ENCODE measurements at places on chromosomes 1 and 21.

DNA sequence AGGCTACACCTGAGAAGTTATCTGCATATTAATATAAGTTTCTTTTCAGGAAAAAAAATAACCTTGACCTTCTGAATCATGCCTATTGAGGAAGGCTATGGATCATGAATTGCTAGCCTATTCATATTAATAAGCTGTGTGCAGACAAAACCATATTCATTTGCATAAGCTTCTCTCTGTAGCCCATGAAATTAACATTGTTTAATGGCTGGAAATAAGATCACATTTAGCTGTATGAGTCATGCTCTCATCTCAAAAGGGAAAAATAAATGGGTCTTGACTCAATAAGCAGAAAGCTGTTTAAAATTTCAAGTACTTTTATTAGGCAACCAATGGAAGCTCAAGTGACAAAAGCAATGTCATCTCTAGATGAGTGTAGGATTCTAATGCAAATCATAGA lies 330.0 kb upstream of the DEPDC1 start:
- no peak for DNase-seq

DNA sequence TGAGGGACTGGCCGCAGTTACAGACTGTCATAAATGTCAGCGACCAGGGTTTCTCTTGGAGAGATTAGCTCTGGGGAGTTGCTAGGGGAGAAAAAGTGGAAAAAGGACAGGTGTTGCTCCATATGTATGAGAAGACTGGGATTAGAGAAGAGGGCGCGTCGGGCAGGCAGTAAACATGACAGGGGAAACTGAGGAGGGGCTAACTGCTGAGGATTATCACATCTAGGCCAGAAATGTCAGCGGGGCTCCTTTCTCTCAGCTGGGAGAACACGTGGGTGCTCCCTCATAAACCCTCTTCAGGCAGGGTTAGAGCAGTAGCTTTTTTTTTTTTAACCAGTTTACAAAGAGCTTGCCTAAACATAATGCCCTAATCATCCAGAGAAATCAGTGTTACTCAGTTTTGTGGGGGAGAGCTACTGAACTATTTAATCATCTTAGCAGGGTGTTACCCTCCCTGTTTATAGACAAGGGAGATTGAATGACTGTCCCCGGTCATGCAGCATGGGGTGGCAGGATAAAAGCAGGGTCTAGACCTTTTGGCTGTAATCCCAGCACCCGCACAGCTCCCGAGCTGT lies 35.2 kb downstream of the ELAPOR1 start:
- no peak for DNase-seq

DNA sequence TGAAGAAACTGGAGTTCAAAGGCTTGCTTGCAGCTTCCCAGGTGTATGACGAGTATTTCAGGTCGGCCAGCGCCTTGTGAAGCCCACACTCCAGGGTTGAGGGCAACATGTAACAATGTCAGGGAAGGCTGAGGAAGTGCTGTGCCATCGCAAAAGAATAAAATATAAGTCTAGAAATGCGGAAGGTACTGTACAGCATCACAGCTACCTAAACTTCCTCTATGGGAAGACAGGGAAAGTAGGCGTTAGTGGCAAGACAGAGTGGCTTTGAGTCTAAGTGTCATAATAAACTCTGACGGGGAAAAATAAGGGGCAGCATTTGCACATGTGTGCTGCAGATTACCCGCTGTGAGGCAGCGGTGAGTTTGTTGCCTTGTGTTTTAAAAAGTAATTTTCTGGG lies 28.9 kb downstream of the DOP1B start:
- DNase-seq: no peak

- DNase-seq: peak; percentile 45
These were observed 7.3 kb upstream of the AMIGO1 start for GRCh38 chr1:109516872-109517271.

- peak; percentile 46 for DNase-seq
These were observed 319.0 kb downstream of the HHAT start for GRCh38 chr1:210647406-210648333.

- DNase-seq: peak; percentile 87
These were observed 24.5 kb upstream of the KIRREL1 start for GRCh38 chr1:157968946-157969345.

- no peak for DNase-seq
These were observed 4.3 kb downstream of the RUSC1 start for GRCh38 chr1:155324717-155325602.

DNA sequence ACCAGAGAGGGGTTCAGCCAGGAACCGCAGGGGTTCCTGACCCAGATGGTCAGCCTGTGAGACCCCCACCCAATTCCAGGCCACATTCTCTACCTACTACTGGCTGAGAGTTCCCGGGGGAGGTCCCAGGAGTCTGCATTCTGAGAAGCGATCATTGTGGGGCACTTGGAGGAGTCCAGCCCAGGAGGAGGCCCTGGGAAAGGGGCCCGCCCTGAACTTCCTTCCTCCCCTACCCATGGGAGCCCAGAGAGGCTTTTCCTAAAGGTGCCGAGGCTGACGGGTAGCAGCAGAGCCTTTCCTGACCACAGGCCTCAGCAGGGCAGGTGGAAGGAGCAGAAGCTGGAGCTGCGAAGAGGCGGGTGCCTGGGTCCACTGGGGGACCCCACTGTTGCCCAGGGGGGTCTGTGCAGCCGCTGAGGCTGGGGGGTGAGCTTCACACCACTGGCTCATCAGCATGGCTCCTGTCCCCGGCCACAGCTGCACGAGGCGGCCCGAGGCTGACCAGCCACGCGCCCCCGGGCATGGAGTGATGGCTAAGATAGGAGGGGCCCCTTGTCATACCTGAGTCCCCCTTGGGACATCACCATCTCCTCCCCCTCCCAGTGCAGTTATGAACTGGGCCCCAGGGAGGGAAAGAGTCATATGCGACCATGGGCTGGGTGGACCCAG lies 127.7 kb downstream of the PRDM16 start:
- DNase-seq: no peak

GRCh38 chr1:210598135-210598652 lies 269.5 kb downstream of the HHAT start:
- peak; percentile 93 for DNase-seq

- DNase-seq: no peak
These were observed 195.9 kb downstream of the CYYR1 start for GRCh38 chr21:26377111-26377694.

DNA sequence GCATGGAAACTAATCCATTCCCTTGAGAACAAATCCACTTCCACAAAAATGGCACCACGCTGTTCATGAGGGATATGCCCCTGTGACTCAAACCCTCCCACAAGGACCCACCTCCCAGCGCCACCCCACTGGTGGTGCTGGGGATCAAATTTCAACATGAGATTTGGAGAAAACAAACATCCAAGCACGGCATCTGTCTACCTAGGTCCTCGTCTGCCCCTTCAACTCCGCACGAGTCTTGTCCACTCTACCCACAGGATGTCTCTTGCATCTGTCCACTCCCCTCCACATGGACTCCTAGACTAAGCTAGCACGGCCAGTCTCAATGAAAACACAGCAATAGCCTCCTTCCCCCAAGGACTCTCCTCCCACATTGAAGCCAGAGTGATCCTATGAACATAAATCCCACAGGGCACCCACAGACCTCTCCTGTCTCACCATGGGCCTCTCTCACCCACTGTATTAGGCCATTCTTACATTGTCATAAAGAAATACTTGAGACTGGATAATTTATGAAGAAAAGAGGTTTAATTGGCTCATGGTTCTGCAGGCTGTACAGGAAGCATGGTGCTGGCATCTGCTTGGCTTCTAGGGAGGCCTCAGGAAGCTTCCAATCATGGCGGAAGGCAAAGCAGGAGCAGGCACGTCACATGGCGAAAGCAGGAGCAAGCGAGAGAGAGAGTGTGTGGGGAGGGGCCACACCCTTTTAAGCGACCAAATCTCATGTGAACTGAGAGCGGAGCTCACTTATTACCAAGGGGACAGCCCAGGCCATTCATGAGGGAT lies 101.4 kb downstream of the TOMM20 start:
- no peak for DNase-seq

DNA sequence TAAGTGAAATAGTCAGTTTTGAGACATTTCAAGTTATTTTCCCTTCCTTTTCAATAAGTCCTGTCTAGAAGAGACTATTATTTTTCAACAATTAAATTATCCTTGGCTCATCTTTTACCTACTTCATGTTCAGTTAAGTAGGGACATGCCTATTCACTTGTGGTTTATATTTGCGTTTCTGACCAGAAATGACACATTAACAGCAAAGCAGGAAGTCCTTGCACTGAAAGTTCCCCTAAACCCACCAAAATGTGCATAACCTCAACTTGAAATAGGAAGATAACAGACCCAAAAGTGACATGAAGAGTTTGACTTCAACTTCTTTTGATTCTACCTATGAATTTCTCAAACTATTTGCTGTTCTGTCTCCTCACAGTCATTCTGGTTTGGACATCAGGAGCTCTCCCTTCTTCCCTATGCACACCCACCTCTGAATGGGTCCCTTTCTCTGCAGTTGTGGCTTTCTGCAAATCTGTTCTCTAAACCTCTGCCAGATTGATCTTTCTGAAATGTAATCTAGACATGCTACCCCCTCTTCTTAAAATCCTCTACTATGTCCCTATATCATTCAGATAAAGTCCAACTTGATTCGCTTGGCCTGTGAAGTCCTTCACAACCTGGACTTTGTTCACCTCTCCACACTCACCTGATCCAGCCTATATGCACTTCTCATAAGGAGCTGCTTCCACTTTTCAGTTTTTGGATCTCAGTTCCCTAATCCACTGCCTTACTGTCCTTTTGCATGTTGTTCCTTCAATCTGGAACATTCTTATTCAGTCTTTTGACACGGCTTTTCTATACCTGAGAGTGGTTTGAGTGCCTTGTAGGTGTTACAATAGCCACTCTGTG lies 661.5 kb upstream of the ADGRL4 start:
- DNase-seq: no peak

DNA sequence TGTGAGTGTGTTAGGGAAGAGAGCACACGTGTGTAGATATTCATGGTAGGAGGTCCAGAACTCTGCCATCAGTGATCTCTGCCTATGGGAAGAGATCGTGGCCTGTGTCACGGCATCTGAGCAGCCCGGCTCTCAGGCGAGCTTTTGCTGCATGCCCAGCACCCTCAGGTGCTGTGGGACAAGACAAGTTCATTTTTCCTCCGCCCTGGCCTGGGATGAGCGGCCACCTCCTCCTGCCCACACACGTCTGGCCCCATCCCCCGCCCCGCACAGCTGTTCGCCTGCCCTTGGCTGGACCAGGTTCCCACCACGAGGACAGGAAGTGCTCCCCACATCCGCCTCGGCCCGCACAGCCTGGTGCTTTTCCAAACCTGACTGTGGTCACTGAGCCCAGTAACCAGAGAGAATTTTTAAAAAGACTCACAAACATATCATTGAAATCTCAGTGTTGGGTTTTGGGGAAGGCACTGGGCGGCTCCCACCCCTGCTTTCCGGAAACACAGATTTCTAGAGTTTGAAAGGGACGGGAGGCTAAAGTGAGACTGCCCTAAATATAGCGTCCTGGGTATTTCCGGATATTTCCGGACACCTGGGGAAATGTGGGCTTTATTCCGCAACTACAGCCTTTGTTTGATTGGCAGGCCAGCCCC lies 18.0 kb downstream of the BMP8A start:
- no peak for DNase-seq

- DNase-seq: no peak
These were observed 86.0 kb upstream of the GNG4 start for GRCh38 chr1:235735621-235736020.

GRCh38 chr1:197092491-197093023 lies 25.5 kb upstream of the F13B start:
- DNase-seq: no peak

DNA sequence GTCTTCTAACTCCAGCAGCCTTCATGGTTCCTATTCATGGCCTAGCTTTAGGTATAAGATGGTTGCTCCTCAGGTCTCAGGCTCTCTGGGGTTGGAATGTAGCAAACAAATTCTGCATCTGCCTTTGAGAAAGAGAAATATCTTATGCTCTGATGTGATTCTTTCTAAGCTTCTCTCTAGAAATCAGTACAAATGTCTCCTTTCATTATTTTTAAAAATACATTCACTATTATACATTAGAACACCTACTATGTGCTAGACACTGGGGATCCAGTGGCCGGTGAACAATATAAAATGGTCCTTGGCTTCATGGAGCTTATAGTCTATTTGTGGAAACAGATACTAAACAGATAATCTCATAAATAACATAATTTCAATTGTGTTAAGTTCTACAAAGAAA lies 16.1 kb upstream of the TMEM39B start:
- DNase-seq: no peak

GRCh38 chr1:224196813-224197600 lies 14.0 kb downstream of the DEGS1 start:
- no peak for DNase-seq

- no peak for DNase-seq
These were observed 153.4 kb downstream of the C1orf94 start for GRCh38 chr1:34330061-34330460.

DNA sequence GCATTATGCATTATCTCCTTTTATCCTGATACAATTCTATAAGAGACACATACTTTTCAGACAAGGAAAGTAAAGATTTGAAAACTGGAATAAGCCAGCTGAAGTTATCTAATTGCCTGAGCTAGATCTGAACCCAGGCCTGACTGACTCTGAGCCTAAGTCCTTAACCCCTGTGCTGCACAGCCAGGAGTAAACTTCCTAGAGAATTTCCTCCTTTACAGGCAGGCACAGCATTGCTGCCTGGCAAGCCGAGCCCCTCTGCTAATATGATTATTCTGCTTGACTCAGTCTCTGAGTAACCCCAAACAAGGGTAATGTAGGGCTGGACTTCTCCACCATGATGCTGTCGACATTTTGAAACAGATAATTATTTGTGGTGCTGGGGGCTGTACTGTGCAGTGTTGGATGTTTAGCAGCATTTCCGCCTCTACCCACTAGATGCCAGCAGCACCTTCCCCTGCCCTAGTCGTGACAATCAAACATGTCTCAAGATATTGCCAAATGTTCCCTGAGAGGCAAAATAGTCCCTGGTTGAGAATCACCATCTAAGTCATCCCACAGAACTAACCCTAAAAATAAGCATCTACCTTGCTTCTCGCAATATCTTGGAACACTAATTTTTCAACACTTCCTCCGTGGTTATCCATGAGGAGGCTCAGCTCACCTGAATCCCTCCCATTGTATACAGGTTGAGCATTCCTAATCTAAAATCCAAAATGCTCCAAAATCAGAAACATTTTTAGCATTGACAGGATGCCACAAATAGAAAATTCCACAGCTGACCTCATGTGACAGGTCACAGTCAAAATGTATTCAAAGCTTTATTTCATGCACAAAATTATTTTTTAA lies 18.5 kb downstream of the CAMK1G start:
- DNase-seq: no peak
